ENCODE measurements at places on chromosomes 3 and 15.

GRCh38 chr3:107745354-107745753 is 222.6 kb downstream of the BBX start:
- DNase-seq = no peak

- DNase-seq = no peak
These were observed 18.2 kb downstream of the KPNA1 start for GRCh38 chr3:122496508-122496907.

- DNase-seq = no peak
These were observed 950 bp downstream of the ANKDD1A start for GRCh38 chr15:64912379-64913325.

DNA sequence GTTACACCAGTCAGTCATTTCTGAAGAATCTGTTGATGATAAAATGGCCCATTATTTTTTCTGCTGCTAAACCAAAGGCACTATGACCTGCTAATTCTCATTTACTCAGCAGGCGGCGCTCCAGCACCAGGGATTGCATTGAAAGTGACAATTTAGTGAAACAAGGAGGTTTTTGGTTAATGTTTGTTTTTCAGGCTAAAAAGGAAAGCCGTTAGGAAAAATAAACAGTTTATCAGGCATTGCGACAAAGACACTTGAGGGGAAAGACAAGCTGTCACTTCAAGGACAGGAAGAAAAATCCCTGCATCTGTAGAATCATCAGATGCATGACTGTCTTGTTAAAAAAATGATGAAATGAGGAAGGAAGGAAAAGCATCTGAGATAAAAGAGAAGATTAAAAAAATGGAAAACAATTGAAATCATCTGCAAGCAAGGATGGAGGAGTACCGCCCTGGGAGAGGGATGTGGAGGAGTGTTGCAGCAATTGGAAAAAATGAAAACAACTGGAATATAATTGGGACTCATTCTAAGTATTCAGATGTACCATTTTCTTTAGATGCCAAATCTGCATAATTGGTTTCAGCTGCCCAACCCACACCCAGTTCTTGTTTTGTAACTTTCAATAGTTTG is 54.0 kb downstream of the NR1D2 start:
- DNase-seq = no peak

- DNase-seq = no peak
These were observed 959 bp downstream of the TPM1 start for GRCh38 chr15:63043335-63044076.

DNA sequence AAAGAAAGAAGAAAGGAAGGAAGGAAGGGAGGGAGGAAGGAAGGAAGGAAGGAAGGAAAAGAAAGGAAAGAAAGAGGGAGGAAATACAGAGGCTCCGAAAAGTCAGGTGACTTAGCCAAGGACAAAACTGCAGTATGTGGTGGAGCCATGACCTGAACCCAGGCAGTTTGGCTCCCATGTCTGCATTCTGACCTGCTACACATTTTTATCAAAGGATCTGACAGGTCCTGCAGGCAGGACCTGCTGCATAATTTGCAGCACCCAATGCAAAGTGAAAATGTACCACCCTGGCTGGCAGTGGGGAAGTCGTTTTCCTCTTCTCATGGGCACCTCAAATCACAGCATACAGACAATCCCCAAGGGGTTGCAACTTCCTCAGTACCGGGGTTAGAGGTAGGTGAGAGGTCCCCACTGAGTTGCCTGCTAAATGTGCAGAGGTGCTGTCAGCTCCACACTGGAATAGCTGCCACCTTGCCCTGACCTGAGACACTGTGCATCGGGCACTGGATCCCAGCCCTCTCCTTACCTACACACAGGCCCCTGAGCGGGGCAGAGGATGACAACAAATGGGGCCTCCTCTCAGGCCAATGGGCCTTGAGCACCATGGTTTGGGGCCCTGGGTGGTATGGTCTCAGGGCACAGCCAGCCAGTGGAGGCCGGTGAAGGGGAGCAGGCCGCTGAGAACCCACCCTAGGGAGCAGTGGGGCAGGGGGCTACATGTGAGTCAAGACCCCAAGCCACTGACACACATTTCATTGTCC is 175.1 kb downstream of the SHQ1 start:
- no peak for DNase-seq

- no peak for DNase-seq
These were observed 200.9 kb upstream of the EIF1B start for GRCh38 chr3:40108643-40109042.

- DNase-seq = no peak
These were observed 66.5 kb upstream of the BCL6 start for GRCh38 chr3:187811585-187812250.

DNA sequence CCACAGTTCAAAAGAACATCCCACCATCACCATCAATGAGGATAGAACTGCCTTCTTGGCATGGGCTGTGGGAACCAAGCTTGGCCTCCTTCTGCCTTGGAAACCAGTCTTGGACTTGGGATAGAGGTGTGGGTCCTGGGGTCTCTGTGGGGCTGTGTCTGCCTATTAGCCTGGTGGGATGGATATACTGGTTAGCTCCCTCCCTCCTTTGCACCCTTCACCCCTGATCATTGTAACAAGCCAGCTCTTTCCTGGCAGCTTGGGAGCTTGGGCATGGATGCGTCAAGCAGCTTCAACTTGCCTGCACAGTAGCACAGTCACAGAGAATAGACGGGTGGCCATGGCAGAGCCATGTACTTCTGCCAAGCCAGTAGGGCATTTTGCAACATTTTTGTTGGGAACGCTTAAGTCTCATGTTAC is 65.2 kb downstream of the SMAD6 start:
- DNase-seq = no peak

DNA sequence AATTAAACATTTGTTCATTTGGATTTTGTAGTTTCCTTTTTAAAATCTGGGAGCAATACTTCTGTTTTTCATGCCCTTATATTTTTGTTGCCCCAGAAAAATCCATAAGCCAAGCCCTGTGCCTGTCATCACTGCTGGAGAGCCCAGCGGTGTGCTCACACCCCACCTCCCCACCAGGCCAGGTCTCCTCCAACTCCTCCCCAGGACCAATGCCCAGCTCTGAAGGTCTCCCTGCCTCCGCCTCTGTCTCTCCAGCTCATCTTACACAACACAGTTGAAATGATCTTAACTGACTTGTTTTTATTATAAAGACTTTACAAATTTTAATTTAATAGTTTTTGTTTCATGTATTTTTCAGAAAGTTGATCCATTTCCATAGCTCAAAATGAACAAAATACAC is 66.4 kb downstream of the RHCG start:
- DNase-seq = no peak

GRCh38 chr3:147404000-147404799 is 2.1 kb downstream of the ZIC4 start:
- no peak for DNase-seq

- DNase-seq = no peak
These were observed 9.8 kb upstream of the ZNF710 start for GRCh38 chr15:89991312-89991711.

- no peak for DNase-seq
These were observed 79.9 kb downstream of the IGF1R start for GRCh38 chr15:98728082-98728810.

- no peak for DNase-seq
These were observed 46.9 kb downstream of the NR1D2 start for GRCh38 chr3:23991683-23992628.

- no peak for DNase-seq
These were observed 73.7 kb downstream of the PRTG start for GRCh38 chr15:55669270-55669669.

GRCh38 chr3:167450675-167451074 is 23.2 kb downstream of the SERPINI2 start:
- DNase-seq = no peak

- peak; percentile 65 for DNase-seq
These were observed 16.1 kb downstream of the CD276 start for GRCh38 chr15:73700041-73700842.

DNA sequence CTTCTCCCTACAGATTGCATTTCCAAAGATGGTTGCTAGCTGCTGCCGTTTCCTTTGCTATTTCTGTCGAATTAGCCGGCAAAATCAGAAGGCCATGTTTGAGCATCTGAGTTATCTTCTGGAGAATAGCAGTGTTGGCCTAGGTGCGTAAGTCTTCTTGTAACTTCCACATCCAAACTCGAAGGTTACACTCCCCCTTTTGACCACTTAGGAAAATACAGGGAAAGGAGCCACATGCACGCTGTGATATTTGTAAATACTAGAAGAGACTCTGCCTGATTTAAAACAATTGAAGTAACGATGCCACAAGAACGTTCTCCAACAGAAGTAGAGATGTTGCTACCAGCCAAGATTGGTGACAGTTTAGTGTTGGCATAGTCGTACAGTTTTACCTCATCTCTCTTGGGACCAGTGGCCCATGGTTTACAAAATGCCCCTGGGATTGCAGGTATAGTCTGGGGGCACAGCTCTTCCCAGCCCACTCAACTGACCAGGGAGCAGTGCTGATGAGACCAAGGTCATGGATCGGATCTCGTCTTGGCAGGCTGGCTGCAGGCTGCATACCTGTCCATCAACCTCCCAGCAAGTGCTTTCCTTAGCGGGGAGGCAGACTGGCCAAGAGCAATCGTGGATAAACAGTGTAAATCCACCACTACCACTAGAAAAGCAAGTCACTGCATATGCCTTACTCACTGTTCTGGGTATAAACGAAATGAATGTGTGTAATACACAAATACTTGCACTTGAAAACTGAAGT is 268.4 kb upstream of the CHRM5 start:
- DNase-seq = no peak

DNA sequence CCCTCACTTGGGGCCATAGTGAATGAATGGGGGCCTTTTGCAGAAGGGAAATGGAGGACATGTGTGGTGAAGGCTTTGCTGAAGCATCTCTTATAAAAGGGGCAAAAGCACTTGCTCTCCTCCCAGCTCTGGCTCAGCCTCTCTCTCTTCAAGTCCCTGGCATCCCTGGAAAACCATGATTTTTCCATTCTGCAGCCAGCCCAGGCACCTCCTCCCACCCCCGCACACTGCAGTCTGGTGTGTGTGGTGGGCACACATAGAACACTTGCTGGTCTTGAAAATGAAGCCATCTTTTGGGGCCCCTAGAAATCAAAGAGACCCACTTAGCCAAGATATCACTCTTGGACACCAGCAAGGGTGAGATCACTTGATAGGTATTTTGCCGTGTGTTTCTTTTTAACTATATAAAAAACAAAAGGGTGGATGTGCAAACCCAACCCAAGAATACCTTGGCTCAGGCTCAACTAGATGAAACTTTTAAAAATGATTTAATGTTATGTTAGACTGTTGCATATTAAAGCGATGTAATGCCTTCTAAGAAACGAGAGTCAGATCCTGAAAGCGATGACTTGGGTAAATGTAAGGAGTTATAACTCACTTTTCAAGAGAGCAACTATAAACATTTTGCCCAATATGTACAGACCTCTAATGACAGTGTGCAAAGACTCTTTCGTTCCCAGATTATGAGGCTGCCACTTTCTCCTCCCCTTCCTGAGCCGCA is 16.4 kb upstream of the ALDH1A3 start:
- DNase-seq = no peak

DNA sequence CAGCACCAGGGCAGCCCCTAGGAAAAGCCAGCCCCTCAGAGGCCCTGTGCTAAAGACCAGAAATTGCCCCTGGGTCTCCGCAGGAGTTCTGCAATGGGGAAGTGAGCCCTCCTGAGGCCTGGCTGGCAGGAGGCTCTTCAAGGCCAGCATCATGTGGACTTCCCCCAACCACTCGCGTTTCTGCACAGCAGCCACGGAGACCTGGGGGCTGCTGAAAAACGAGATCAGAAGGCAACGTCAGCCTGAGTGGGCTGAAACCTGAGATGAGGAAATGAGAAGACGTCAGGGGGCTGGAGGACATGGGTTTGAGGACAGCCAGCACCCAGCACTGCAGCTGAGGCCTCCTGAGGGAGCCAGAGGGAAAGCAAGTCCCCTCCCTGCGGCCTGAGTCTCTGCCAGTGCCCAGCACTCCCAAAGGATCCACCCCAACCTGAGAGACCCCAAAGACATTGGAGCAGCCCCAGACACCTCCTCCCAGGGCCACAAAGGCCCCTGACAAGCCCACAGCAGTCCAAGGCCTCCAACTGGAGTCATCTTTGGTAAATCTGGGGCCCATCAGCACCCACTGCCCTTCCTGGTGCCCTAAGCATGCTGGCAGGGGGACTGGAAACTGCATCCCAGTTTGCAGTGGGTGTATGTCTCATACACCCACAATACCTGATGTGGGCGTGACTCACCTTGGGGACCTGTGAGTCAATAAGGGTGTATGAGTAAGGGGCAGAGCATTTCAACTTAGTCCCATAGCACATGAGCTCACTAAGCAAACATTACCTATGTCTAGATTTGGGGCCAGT is 29.2 kb upstream of the CYP11A1 start:
- DNase-seq = no peak

- DNase-seq = no peak
These were observed 290.1 kb upstream of the CHRNA7 start for GRCh38 chr15:31740203-31740602.

GRCh38 chr3:14457481-14457880 is 55.1 kb downstream of the SLC6A6 start:
- no peak for DNase-seq

DNA sequence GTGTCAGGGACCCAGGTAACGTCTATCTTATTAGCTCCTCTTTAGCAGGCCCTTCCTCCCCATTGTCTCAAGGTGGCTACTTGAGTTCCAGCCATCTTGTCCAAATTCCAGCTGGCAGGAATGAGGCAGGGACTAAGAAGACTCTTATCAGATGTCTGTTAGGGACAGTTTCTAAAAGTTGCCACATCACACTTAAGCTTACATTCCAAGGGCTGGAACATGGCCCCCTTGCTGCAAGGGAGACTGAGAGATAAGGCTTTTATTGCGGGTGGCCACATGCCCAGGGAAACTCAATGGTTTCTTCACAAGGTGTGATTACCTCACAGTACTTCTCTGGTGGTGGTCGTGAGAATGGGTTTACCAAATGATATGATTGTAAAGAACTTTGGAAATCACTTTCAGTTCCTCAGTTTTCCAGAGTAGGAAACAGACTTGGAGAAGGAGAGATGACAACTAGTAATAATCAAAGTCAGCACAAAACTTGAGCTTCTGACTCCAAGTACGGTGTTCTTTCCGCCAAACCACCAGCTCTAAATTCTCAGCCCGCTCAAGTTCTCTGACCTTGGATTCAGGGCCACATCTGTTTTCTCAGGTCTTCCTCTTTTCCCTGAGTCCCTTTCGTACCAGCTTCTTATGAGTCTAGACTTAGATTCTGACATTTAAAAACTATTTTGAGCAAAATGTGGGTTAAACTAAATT is 14.2 kb downstream of the PDIA5 start:
- DNase-seq = no peak

GRCh38 chr3:13065727-13066126 is 7.5 kb downstream of the IQSEC1 start:
- no peak for DNase-seq

GRCh38 chr3:81585056-81585455 is 176.4 kb downstream of the GBE1 start:
- no peak for DNase-seq

- DNase-seq = no peak
These were observed 29.4 kb downstream of the ZXDC start for GRCh38 chr3:126446301-126446700.

- DNase-seq = no peak
These were observed 33.3 kb upstream of the VPS33B start for GRCh38 chr15:91055548-91056331.

- no peak for DNase-seq
These were observed 26.9 kb downstream of the STOML1 start for GRCh38 chr15:73965094-73965757.

- no peak for DNase-seq
These were observed 8.2 kb downstream of the LRIG1 start for GRCh38 chr3:66492672-66493071.
